Activated T-cell treated with anti-CD3 and anti-CD28 coated beads, Interleukin-2, amount 50 U/mL, for 4 hours (primary cell): ENCODE measurements at places on chromosomes 13 and 19.

- DNase-seq = no peak
Measured at GRCh38 chr19:35212241-35212640, 16.3 kb downstream of the FAM187B start.

GRCh38 chr19:10289167-10289835 is 451 bp upstream of the ICAM5 start:
- DNase-seq = peak; percentile 50

DNA sequence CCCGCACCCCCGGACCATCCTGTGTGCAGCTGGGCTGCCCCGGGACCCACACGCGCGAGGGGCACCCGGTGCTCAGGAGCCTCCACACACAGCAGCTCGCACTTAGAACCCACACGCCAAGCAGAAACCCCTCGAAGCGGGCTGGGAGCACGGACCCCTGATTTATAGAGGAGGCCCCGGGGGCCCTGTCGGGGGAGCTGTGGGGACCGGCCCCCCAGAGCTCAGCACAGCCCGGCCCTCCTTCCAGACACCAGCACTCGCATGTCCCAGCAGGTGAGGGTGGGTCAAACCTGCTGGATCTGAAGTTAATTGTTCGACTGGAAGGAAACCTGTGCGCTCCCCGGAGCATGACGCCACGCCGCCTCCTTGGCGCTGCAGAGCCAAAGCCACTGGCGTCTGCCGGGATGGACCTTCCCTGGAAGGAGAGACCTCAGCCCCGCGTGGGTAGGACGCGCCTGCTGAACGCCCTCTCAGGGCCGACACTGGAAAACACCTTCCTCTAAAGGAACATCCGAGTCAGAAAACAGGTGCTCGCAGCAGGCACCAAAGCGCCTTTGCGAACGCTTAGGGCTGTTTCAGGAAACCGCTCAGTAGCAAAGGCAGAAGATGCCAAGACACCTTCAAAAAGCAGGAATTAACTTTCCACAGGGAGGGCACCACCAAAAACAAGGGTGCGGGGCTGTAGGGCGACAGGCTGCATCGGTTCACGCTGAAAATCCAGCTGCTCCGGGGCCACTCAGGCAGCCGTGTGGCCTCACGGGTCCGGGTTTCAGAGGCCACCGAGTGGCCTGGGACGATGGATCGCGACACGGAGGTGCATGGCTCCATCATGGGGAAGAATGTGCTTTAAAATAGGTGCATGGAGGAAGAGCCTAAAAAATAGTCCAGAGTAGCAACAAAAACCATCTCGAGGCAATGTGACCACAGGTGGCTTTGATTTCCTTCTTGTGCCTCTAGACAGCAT is 37.8 kb upstream of the GRTP1 start:
- no peak for DNase-seq

- no peak for DNase-seq
Measured at GRCh38 chr13:96851856-96852445, 142.3 kb downstream of the OXGR1 start.

GRCh38 chr19:45117167-45117594 is 24.2 kb downstream of the PPP1R37 start:
- DNase-seq = peak; percentile 49

- DNase-seq = no peak
Measured at GRCh38 chr19:37572203-37572602, 22.4 kb downstream of the ZNF571 start.

- no peak for DNase-seq
Measured at GRCh38 chr19:42022616-42023015, 28.6 kb upstream of the ATP1A3 start.

DNA sequence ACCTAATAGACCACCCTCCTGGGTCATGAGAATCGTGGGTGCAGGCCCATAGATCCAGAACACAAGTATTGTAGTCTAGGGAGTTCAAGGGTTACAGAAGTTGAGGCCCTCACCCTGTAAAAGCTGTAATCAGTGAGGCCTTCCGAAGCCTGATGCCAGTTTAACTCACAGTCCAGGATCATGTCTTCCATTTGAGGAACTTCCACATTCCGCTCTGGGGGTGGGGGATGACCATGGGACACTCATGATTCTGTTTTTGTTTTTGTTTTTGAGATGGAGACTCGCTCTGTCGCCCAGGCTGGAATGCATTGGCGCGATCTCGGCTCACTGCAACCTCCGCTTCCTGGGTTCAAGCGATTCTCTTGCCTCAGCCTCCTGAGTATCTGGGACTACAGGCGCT is 1.7 kb upstream of the RASIP1 start:
- DNase-seq = no peak

DNA sequence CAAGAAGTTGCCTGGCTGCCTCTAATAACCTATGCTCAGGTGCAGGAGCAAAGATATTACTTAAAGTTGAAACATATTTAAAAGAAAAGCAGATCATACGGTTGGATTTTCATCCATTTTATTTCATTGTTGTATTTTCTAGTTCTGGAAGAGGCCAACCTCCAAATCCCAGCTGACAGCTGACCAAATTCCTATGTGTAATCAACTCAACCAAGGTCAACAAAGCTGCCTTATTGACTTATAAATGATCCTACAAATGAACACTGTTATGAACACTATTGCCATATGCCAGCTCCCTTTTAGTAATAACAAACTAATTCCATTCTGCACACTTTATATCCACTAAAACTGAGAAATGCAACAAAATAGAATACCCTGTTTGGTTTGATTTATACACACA is 1537.4 kb downstream of the SLITRK1 start:
- no peak for DNase-seq

DNA sequence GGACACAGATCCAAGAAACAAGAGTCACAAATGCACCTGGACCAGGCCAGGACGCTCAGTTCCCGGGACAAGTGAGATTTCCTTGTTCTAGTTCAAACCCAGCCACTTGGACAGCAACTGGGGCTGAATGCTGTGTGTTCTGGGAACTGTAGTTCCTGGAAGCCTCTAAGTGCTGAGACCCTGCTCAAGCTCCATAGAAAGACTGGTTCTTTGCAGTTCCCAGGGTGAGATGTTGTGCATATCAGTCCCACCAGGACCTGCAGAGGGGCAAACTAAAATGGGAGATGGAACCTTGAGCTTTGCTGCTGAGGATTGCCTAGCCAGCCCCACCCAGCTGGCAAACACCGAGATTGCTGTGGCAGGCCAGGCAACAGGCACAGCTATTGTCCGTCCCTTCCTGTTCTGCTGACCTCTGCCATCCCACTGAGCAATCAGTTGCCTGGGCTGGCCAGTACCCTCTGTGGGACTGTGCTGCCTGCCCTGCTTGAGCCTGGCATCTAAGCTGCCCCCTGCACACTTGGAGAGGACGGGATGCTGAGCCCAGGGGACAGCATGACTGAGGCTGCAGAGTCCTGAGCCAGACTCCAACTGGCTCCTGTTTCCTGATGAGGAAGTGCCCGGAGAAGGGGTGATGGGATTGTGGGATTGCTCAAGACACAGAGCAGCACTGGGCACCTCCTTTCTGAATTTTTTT is 1.4 kb upstream of the GIPC1 start:
- DNase-seq = no peak

DNA sequence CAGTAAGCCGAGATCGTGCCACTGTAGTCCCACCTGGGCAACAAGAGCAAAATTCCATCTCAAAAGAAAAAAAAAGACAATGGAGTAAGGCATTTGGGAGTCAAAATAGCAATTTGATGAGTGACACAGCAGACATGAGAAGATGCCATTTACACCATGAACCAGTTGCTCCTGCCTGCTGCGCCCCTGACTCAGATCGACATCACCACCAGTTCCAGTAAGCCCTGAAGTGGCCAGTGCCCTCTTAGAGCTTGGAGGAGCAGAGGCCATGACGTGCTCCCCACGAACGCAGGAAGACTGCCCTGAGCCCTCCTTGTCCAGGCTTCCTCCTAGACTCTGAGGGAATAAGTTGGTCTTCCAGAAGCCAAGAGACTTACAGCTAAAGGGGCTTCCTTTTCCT is 339.2 kb downstream of the MYO16 start:
- no peak for DNase-seq

- peak; percentile 81 for DNase-seq
Measured at GRCh38 chr19:13588957-13589833, 82.9 kb upstream of the CACNA1A start.

DNA sequence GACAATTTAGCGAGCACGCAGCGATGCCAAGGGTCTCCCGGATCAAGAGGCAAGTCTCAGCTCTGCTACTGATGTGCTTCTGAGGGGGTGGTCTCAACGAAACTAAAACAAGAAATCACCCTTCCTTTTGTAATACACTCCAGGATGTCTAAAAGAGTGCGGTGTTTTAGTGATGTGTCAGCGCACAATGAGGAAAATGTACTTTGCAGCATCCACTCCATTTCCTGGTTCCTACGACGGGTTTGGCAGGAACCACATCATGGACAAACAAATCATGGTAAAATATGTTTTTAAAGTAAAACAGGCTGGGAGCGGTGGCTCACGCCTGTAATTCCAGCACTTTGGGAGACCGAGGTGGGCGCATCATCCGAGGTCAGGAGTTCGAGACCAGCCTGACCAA is 154.0 kb upstream of the TSC22D1 start:
- DNase-seq = no peak

GRCh38 chr13:28705461-28706083 is 13.2 kb downstream of the SLC46A3 start:
- no peak for DNase-seq

GRCh38 chr19:14530506-14530905 is 1.1 kb downstream of the TECR start:
- DNase-seq = no peak

- no peak for DNase-seq
Measured at GRCh38 chr19:34480971-34481841, at the start of gene WTIP. WTIP (plus strand) TSS chr19:34481758; CDS start chr19:34481975, 217 bp downstream.

GRCh38 chr13:78084401-78084800 is 165.8 kb upstream of the EDNRB start:
- DNase-seq = no peak

DNA sequence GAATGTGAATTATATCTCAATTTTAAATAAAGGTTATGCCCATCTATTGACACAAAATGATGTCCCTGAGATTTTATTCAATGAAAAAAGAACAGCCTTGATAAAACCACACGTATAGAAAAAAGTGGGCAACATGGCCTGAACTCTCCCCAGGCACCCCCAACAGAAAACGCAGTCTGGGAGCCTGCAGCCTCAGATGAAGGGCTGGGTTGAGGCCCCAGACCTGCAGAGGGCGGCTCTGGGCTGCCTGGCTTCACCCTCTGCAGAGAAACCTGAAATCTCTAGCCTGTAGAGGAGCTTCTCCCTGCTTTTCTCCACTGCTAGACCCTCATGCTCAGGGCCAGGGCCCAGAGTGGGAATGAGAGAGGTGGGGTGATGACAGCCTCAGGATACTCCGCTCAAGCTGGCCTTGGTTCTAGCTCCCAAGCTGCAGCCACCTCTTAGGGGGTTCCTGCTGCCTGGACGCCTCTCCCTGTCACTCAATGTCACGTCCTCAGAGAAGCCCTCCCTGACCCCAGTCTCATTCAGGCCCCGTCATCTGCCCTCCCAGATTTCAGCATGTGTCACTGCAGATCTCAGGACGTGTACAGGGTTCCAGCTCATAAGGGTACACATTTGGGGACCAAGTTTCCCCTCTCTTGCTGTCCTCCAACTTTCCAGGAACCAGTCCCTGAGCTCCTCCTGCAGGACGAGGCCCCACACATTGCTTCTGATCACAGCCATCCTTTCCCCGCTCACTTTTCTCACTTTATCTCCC is 1.8 kb downstream of the MBD3 start:
- DNase-seq = no peak

DNA sequence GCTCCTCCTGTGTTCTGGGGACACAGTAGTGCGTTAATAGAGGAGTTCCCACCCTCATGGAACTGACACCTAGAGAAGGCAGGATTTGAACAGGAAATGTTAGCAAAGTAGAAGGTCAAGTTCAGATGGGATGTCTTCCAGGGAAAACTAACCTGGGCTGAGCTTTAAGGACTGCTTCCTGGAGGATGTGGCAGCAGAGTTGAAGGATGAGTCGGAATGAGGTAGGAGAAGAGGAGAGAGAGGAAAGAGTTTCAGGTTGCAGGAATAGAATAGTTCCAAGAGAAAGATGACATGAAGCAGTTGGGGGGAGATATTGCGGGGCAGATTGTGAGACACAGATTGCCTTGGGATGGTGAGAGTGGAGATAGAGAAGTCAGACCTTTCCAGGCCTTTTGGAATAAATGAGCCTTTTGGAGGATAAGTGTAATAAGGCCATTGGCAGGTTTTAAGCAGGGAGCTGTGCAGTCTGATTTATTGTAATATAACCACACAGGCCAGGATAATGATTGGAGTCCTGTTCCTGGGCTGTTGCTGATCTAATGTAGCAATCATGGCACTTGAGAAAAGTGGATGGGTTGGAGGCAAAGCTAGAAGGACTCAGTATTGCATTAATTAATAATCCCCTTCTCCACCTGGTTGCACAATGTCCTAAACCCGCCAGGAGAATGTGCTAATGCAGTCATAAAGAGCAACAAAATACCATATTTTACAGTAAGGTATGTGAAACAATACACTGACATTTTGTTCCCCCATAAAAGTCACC is 205.4 kb downstream of the SHISA2 start:
- no peak for DNase-seq

DNA sequence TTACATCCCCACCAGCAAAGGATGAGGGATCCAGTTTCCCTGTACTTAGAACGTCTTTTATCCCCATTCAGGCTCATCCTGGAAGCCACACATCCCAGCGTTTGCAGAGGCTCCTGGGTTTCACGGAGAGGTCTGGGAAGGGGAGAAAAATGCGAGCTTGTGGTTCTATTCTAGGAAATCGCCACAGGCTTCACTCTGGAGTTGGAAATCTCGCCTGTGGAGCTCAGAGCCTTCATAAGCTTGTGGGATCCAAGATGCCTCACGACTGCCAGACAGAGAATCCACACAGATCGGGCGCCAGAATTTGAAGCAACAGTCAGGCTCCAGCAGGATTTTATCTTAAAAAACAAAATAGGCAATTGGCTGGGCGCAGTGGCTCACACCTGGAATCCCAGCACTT is 157.9 kb downstream of the PTPRS start:
- DNase-seq = no peak

DNA sequence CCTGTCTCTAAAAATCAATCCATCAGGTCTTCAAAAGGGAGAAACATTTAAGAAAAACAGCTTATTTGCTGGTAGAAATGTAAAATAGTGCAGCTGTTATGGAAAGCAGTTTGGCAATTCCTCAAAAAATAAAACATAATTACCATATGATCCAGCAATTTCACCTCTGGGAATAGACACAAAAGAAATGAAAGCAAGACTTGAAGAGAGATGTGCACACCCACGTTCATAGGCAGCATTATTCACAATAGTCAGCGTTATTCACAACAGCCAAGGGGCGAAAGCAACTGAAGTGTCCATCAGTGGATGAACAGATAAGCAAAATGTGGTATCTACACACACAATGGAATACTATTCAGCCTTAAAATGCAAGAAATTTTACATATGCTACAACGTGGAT is 45.1 kb upstream of the DOCK9 start:
- DNase-seq = no peak

DNA sequence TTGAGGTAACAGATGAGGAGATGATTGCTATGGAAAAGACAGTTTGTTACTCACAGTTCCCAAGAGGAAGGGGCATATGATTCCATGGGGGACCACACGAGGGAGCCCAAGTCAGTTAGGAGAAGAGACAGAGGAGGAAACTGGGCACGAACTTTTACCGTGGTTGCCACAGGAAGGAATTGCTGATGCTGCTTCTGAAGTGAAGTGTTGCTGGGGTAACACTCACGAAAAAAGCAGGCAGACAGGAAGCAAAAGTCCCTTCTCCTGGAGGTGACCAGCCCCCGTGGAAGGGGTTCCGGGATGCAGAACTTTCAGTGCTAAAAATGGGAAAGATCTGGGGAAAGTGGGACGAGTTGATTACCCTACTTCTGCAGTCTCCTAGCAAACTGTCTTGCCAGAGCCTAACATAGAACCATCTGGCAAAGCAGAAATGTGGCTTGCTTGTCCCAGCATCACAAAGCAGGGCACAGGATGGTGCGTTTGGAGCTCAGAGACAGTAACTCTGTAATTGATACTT is 35.4 kb upstream of the MAP3K10 start:
- DNase-seq = no peak
